ENCODE measurements at places on chromosomes 11 and 22.

GRCh38 chr11:17397311-17398002 is 9.0 kb upstream of the KCNJ11 start:
- no peak for DNase-seq

DNA sequence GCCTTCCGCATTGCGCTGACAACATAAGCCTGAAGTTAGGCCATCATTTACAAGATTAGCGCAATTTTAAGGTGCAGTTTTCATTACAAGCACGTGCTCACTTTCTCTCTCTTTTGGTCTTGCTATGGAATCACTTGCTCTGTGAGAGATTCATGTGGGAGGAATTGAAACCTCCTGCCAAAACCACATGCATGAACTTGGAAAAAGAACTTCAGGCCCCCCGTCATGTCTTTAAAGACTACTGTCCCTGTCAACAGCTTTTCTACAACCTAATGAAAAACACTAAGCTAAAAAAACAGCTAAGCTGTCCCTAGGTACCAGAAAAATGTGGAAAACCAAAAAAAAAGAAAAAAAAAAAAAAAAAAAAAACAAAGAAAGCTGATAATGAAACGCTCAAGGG is 1707.6 kb upstream of the RAG2 start:
- no peak for DNase-seq

GRCh38 chr11:15590132-15590531 is 475.4 kb downstream of the INSC start:
- DNase-seq = no peak

- DNase-seq = no peak
Observed at GRCh38 chr22:29609139-29609538, 5.7 kb downstream of the NF2 start.

DNA sequence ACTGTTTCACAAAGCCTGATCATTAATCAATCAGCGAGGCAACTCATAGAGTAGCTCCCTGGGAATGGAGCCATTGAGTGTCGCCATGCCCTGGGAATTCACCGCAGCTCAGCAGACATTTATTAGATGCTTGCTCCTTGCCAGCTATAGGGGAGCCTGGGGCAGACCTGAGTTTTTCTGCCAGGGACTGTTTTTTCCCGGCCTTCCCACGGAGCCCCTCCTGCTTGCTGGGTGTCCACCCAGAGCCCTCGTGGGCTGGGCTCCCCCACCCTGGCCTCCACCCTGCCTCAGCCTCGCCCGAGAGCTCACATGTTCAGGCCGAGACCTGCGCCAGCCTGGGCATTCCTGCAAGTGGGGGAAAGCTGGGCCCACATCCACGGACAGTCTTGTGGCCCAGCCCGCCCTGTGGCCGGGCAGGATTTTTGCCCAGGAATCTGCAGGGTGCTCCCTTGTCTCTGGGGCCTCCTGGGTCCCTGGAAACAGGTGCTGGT is 64.9 kb downstream of the SMIM38 start:
- DNase-seq = no peak

- DNase-seq = no peak
Observed at GRCh38 chr11:13629779-13630178, 38.7 kb upstream of the FAR1 start.

DNA sequence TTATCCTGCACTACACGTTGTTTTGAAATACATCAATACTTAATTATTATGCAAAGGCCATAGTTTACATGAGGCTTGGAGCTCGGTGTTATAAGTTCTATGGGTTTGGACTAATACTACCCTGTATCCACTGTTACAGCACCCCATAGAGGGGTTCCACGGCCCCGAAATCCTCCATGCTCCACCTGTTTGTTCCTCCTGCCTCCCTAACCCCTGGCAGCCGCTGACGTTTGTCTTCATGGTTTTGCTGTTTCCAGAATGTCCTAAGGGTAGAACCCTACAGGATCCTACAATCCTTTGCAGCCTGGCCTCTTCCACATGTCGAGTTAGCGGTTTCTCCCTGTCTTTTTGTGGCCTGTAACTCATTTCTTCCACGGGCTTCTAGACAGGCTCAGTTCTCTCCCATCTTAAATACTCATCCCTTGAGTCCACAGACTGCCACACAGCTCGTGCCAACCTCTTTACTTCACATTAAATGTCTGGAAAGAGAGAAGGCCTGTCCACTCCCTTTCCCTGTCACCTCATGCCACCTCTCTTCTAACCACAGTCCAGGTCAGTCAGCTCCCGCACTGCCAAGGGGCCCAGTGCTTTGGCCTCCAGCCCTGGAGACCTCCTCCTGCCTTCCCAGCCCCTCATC is 42.4 kb upstream of the TH start:
- DNase-seq = no peak

DNA sequence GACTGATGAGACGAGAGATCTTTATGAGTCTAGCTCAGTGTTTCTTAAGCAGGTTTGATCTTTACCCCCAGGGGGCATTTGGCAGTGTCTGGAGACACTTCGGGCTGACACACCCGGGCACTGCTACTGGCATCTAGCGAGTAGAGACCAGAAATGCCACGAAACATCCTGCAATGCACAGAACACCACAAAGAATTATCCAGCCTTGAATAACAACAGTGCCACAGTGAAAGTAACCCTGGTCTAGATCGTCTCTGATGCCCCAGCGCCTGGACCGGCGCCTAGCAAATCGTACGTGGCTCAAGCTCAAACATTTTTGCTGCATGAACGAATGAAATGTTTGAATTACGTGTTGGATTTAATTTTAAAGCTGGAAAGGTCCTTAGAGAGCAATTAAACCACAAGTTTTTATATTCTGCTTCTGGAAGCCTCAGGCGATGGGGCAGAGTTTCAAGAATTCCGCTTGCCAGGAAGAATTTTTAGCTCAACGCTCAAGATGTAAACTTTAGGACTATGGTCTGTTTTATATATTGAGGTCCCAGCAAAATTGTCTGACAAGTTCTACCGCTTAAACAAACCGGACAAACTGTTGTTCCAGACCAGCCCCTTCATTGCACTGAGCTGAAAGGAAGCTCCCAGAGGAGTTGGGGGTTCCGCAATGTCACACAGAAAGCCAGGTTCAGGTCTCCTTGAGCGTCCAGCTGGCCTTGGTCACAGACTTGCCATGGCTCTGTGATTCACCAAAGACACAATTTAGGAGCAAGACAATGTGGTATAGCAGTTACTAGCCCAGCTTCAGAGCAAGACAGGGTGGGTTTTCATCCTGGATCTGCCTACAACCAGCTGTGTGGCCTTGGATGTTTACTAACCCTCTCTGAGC is 44.2 kb upstream of the SMTN start:
- DNase-seq = no peak

DNA sequence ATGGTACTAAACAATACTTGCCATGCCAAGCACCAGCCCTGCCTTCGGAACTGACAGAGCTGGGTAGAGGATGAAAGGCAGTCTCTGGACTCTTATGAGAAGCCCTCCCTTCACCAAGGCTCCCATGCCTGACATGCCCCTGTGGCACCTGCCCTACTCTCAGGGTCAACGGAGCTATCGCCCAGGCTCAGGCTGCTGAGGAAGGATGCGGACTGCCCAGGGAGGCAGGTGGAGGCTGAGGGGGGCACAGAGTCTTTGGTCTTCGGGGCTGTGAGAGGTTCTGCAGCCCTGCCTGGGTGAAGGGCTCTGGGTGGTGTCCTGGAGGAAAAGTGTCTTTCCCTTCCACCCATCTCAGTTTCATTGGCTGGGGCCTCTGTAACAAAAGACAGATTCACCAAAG is 290.8 kb upstream of the B3GAT1 start:
- no peak for DNase-seq

DNA sequence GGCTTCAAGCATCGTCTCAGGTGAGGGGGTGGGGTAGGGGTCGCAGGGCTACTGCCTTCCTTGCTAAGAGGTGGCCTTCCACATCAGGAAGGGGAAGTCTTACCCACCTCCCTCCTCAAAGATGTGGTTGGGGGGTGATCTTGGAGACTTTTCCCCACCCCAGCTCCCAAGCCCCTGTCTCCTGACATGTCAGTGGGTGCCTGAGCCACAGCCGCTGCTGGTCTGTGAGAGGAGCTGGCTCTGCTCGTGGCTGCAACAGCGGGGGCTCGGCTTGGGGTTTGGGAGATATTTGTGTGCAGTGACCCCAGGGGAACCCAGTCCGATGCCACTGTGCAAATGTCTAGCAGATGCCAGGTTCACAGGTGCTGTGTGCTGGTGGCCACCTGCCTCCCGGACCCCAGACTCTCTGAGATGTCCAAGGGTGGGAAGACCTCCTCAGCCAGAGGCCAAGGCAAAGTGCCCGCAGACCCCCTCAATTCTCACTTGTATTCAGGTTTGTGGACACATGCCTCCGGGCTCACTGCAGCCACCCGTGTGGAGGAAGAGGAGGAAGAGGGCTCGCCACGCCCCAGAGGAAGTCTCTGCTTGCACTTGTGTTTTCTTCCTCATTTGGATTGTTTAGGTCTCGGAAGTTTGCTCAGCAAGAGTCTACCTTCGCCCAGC is 1.9 kb downstream of the KCNQ1 start:
- DNase-seq = no peak

GRCh38 chr22:27776650-27776958 is 25.0 kb downstream of the MN1 start:
- no peak for DNase-seq

GRCh38 chr11:64864473-64865285 is 13.7 kb downstream of the EHD1 start:
- peak; percentile 67 for DNase-seq

GRCh38 chr22:21807544-21808529 is 59.6 kb downstream of the MAPK1 start:
- DNase-seq = no peak

DNA sequence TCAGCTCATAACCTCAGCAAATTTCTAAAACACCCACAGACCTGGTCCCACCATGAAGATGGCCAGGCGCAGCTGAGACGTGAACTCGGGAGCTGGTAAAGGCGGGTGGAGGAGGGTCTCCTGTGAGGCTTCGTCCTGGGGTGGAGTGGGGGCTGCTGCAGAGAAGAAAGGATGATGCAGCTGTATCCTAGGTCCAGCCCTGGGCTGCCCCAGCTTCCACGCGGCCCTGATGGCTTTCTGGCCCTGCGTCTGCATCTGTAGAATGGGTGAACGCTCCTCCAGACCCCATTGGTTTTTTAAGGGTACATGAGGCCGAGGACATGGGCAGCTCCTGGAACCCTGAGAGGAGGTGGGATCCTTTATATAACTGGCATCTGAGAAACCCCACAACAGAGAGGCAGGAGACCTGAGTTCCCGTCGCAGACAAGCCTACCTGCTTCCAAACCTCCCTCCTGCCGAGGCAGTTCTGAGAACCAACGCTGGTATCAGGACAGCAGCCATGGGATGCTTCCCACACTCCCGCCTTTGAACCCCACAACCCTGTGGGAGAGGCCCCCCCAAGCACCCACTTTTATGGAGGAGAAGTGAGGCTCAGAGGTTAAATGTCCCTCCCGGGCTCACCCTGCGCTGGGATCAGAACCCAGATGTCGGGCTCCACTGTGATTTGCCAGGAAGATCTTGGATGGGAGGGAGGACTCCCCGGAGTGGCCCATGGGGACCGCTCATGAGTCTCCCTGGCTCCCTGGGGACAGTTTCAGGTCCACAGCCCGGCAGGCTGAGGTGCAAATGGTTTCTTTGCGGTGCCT is 55.2 kb upstream of the FGF3 start:
- no peak for DNase-seq

- DNase-seq = no peak
Observed at GRCh38 chr11:15551901-15552851, 437.5 kb downstream of the INSC start.

- no peak for DNase-seq
Observed at GRCh38 chr11:114265122-114265878, 30.9 kb upstream of the NNMT start.

DNA sequence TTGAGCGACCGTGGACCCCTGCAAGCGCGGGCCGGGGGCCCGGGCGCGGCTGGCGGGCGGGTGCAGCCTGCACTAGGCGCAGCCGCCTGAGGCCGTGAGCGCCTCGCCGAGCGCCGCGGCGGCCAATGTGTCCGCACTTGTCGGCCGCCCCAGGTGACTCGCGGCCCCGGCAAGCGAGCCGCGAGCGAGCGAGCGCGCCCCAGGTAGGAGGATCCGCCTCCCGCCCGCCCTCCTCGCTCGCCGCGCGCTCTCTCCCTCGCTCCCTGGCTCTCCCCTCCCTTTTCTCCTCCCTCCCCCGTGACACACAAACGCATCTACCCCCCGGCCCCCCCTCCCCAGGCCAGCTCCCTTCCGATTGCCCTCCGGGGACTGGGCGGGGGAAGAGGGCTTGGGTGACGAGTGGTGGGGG is at the start of gene WNT7B:
Gene WNT7B (minus strand): TSS at position 160 of the 409 bp plus-strand sequence. CDS start 408 bp downstream, outside the sequence.
- DNase-seq = peak; percentile 11

DNA sequence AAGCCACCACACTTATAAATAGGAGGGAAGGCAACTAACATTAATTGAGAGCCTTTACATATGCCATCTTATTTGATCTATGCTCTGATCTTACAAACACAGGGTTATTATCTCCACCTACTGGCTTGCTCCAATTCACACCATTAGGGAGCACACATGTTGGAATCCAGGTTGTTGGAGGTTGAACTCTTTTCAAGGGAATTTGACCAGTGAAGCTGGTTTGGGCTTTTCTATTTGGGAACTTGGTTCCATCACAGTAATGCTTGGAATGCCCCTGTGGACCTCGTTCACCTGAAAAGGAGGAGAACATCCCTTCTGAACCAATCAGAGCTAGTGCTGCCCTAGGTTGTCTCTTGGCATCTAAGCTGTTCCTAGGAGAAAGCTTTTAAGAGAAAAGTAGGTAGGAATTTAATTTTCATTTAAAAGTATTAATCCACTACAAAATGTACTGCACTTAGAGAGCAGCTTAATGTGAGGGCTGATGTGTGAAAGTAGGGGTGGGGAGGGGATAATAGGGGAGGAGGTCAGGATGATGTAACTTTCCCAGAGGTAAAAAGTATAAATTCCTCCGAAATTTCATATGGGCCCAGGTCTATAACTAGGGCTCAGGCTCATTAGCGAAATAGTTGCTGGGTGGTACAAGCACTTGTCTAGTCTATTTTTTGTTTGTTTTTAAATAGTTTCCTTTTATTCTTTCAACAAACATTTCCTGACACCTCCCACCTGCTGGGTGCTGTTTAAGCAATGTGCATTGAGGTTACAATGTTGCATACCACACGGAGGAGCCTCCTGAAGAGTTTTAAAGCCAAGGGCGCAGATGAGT is 7.6 kb upstream of the MICAL2 start:
- DNase-seq = no peak

- no peak for DNase-seq
Observed at GRCh38 chr11:118806400-118806799, 15.4 kb upstream of the DDX6 start.

DNA sequence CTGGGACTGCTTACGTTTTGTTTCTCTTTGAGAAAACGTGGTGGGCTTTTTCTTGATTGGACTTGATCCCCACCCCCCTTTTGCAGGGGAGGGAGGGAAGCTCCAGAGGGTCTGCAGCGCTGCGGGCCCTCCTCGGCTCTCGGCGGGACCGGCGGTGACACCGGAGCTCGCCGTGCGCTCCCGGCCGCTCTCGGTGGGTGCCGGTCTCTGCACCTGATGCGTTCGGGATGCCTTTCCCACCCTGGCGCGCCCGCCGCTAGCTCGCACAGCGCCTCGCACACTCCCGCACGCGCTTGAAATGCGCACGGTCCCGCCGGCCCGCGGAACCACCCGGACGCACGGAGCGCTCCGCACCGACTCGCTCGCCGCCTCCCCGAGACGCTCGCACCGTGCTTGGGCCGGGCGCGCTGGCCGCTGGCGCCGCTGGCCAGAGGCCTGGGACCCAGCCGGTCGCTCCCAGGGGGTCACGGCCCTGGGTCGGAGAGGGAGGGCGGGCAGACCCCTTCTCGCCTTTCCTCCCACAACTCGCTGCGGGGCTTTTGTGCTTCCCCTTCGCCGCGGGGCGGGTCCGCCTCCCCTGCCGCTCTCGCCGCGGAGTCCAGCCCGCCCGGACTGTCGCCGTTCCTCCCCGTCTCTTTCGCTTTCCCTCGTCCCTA is 1.0 kb downstream of the ZBTB16 start:
- DNase-seq = peak; percentile 18
